NCI-H446 (cell line): ENCODE measurements at places on chromosomes 12 and 14.

- DNase-seq: no peak
These were observed 875.7 kb upstream of the USP15 start for GRCh38 chr12:61384511-61384910.

DNA sequence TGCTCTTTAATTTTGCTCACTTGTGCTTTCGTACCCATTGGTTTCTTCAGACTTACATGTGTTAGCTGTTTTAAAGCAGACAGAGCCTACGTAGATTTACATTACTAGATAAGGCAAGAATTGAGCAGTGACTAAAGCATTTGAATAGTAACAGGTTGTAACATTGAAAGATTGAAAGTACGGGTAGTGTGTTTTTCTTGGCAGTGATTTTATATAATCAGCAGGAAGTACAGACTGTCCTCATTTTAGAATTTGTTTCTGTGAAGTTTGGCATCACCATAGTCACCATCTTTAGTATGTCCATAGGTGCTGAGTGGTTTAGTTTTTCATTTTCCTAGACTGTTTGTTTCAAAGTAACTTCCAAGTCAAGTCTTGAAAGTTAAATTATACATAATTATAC, 14.0 kb downstream of the RTRAF start:
- no peak for DNase-seq

DNA sequence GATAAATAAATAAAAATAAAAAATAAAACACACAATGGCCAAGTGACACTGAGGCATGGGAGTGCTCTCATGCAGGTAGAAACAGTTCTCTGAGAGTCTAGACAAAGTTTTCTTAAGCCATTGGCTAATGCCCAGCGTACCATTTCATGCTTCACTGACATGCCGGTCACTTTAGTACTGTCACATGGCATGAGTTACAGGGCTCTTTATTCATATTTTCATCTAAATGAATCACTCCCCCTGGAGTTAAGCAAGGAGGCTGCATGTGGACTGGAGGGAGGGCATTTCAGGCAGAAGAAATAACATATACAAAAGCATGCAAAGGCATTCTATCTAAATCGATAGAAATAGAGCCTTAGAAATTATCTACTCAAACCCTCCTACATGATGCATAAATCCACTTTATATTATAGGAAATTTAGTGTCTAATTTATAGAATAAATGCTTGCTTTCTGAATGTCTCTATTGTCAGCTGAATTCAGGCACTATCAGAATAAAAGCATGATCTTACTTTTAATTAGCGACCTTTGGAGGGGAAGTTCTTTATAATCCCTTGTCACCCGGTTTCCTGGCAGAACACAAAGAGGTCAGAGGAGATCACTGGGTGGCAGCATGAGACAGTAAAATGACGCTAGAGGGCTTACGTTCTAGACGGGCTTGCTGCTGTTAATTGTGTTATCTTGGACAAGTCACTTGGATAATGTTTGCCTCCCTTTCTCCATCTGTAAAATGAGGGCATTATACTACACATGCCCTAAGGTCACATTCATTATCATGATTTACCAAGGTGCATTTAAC, 17.5 kb downstream of the DYRK4 start:
- DNase-seq: no peak

GRCh38 chr14:101132588-101132987, 229.1 kb upstream of the RTL1 start:
- DNase-seq: no peak

- no peak for DNase-seq
These were observed 10.4 kb upstream of the TFCP2 start for GRCh38 chr12:51183349-51183748.

DNA sequence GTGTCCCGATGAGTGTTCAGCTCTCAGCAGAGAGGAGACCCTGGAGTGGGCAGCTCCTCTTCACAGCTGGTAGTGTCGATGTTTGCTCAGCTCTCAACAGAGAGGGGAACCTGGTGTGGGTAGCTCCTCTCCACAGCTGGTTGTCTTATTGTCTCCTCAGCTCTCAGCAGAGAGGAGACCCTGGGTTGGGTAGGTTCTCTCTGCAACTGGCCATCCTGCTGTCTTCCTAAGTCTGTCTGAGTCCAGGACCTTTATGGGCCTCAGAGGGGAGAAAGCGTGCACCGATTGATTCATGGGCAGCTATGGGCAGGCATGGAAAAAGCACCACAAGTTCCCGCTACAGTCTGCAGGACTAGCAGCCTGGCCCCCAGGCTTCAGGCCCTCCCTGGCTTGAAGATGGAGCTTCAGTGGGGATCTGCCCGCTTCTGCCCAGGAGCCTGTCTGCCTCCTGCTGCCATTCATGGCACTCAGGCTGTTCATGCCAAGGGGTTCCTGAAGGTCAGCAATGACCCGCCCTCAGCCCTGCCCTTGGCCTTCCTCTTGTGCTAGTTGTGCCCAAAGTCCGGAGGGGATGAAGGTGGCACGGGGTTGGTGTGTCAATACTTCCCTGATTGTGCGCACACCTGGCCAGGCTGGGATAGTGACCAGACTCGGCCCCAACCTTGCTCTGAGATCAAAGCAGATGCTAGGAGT, 224.2 kb downstream of the KCNC2 start:
- DNase-seq: no peak

DNA sequence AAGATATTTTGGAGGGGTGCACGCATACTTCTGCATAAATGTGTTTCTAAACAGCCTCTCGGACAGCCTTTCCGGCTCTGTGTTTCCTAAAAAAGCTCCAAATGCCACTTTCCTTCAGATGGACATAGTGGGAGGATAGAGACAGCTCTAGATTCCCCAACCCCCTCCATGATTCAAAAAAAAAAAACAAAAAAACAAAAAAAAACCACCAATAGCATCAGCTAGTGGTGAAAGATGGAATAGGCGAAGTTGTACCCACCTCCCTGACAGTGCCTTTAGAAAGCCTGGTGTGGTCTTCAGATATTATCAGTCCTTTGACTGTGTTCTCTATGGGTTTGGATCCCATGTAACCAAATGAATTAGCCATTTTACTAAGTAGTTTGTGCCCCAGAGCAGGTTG, 94.1 kb downstream of the PHETA1 start:
- DNase-seq: no peak

GRCh38 chr12:42853370-42854140, 264.0 kb upstream of the PRICKLE1 start:
- no peak for DNase-seq

- no peak for DNase-seq
These were observed 62.1 kb upstream of the GPATCH2L start for GRCh38 chr14:76089575-76089974.

DNA sequence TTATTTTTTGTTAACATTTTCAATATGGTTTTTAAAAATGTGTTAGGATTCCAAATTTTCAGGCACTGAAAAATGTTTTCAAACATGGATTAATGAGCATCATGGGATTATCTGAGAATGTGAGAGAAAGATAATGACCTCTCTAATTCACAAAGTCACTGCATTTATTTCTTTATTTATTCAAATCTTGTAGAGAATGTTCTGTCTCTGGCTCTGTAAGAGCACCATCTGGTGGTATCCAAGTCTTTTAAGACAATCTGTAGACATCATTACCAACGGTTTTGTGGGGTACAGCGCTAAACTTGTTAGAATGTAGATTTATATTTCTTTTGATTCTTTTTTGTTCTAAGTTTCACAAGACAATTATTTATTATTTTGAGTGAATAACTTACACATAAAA, 956.0 kb upstream of the NOVA1 start:
- no peak for DNase-seq
